Activated T-cell treated with anti-CD3 and anti-CD28 coated beads for 48 hours (primary cell): ENCODE measurements at places on chromosomes 7 and 10.

DNA sequence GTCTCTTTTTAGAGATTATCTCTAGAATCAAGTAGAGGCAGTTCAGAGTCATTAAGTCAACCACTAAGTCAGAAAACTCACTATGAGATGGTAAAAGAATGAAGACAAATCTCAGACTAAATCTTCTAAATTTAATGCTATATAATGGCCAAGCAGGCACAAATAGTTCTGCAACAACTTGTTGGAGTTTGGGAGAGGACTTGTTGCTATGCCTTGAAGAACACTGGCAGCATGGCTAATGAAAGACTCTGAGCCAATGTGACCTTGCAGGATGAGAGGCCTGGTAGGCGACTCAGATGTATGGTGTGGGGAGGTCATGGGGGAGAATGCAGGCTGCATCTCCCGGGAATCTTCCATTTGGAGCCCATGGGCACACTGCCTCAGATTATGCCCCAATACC lies 128.7 kb downstream of the C1GALT1 start:
- no peak for DNase-seq

GRCh38 chr7:111038185-111038584 lies 52.7 kb upstream of the LRRN3 start:
- DNase-seq: no peak

- DNase-seq: no peak
Observed at GRCh38 chr7:9869566-9869965, 1104.1 kb upstream of the PHF14 start.

- DNase-seq: no peak
Observed at GRCh38 chr10:86193841-86194240, 172.8 kb downstream of the GRID1 start.

- no peak for DNase-seq
Observed at GRCh38 chr10:46270086-46270811, 16.5 kb upstream of the ANTXRL start.

DNA sequence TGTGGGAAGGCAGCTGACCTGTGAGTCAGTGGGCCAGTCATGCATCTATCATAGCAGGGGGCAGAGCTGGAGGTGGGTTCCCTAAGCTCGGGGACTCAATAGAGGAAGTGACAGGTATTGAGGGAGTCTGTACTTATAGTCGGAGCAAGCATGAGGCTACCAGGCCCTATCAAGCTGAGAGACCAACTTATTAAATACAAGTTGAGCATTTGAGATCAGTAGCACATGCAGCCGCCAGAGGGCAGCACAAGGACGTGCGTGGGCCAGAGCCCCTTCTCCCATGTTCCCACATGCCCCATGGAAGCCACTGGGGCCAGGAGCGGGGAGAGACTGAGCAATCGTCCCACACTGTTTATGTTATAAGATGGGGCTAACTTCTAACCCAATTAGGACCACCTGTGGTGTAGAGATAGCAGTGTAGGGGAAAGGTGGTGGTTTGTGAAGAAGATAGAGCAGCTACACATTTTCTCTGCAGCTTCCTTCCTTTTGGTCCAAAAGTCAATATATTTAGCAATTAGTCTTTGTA lies 13.0 kb upstream of the STK31 start:
- DNase-seq: peak; percentile 49

GRCh38 chr7:131879424-131879823 lies 323.0 kb upstream of the PODXL start:
- DNase-seq: no peak

GRCh38 chr10:119210633-119211032 lies 3.3 kb downstream of the GRK5 start:
- no peak for DNase-seq

DNA sequence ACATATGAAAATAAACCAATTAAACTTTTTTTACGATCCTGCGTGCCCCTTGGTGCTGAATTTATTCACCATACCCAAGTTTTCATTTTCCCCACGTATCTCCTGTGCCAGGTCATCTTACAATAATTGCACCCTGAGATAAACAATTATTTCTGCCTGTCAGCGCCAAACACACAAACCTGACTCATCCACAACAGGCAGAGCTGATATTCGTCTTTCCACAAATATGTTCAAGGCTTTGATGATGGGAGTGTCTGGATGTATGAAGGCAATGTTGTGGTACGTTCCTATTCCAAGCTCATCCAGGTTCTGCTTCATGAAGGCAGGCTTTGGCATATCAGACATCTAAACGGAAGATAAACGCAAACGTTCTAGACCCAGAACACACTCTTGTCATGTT lies 45.8 kb upstream of the RHEB start:
- DNase-seq: no peak

GRCh38 chr10:11782793-11783557 lies 40.2 kb upstream of the PROSER2 start:
- DNase-seq: no peak

DNA sequence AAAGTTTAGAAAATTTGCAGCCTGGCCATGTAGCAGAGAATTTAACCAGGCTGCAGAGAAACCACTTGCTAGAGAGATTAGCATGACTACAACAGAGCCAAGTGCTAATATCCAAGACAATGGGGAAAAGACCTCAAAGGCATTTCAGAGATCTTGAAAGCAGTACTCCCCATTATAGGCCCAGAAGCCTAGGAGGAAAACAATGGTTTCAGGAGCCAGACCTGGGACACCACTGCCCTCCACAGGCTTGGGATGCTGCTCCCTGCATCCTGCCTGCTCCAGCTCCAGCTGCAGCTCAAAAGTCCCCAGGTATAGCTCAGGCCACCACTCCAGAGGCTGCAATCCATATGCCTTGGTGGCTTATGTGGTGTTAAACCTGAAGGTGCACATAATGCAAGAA lies 101.5 kb upstream of the TMEM72 start:
- no peak for DNase-seq

DNA sequence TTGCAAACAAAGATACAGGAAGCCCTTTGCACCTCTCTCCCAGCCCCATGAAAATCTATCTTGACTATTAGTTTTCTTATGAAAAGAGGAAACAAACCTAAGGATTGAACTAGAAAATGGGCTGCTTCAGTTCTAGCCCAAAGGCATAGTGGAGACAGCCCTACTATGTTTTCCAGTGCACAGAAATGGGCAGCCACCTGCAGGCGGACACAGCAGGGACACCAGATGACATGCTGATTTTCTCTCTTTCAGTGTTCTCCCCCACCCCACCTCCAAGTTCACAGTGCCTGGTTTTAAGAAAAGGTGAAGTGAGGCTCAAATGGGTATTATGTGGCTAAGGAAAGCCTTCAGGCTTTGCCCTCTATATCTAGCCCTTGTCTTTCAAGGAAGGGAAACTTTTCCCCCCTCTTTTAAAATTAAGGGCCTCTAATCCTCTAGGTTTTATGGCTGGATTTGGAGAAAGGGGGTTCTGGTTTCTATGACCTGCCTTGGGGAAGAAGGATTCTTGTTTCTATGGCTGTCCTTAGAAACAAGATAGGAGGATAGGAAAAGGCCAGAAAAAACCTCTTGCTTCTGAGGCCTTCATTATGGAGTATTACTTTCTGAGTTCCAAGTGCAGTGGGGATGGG lies 23.5 kb upstream of the DDX50 start:
- DNase-seq: no peak

DNA sequence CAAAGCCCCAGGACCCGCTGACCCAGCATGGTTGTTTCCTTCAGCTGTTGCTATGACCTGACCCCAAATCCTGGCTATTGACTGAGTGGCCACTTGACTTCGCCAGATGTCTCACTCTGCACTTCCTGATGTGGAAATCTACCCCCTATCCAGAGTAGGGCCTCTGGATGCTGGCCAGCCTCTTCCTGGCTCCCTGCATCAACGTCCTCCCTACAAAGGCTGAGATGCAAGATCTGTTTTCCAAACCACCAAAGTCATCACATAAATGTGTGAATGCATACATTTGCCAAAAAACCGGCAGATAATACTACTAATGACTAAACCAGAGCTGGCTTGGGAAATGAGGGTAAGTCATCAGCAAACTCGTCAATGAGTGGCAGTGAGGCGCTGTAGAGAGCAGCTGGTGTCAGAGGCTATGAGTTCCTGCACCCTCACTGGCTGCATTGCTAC lies 70.4 kb downstream of the PYROXD2 start:
- no peak for DNase-seq

- no peak for DNase-seq
Observed at GRCh38 chr7:91353848-91354247, 89.6 kb downstream of the FZD1 start.

- DNase-seq: no peak
Observed at GRCh38 chr7:94049615-94050014, 45.5 kb upstream of the BET1 start.

GRCh38 chr10:70461397-70462348 lies 16.9 kb upstream of the PALD1 start:
- DNase-seq: no peak

- DNase-seq: no peak
Observed at GRCh38 chr7:114160925-114161324, 242.1 kb upstream of the PPP1R3A start.

GRCh38 chr7:116582806-116583444 lies 58.1 kb downstream of the CAV1 start:
- no peak for DNase-seq

- DNase-seq: no peak
Observed at GRCh38 chr10:14220026-14220425, 110.7 kb downstream of the FRMD4A start.

DNA sequence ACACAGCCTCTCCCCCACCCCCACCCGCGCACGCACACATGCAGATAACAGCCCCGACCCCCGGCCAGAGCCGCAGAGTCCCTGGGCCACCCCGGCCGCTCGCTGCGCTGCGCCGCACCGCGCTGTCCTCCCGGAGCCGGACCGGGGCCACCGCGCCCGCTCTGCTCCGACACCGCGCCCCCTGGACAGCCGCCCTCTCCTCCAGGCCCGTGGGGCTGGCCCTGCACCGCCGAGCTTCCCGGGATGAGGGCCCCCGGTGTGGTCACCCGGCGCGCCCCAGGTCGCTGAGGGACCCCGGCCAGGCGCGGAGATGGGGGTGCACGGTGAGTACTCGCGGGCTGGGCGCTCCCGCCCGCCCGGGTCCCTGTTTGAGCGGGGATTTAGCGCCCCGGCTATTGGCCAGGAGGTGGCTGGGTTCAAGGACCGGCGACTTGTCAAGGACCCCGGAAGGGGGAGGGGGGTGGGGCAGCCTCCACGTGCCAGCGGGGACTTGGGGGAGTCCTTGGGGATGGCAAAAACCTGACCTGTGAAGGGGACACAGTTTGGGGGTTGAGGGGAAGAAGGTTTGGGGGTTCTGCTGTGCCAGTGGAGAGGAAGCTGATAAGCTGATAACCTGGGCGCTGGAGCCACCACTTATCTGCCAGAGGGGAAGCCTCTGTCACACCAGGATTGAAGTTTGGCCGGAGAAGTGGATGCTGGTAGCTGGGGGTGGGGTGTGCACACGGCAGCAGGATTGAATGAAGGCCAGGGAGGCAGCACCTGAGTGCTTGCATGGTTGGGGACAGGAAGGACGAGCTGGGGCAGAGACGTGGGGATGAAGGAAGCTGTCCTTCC lies 620 bp downstream of the EPO start:
- no peak for DNase-seq

- DNase-seq: no peak
Observed at GRCh38 chr7:106717254-106717954, 56.4 kb upstream of the CCDC71L start.

DNA sequence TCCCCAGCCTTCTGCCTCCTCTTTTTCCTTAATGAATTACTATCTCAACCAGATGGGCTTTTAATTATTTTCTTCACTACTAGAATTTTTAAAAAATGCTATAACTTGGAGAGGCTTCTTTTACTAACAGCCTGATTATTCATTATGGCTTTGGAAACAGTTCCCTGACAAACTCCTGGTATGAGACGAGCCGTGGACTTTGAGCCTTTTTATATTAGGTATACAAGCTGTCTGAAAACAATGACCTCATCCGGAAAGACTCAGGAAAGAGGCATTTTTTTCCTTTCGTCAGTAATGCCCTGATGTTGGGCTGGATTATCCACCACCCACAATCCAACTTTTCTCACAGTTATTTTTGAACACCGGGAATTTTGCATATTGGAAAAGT lies 26.7 kb upstream of the ABLIM1 start:
- DNase-seq: no peak

GRCh38 chr10:124698545-124699469 lies 45.4 kb downstream of the FAM53B start:
- no peak for DNase-seq

DNA sequence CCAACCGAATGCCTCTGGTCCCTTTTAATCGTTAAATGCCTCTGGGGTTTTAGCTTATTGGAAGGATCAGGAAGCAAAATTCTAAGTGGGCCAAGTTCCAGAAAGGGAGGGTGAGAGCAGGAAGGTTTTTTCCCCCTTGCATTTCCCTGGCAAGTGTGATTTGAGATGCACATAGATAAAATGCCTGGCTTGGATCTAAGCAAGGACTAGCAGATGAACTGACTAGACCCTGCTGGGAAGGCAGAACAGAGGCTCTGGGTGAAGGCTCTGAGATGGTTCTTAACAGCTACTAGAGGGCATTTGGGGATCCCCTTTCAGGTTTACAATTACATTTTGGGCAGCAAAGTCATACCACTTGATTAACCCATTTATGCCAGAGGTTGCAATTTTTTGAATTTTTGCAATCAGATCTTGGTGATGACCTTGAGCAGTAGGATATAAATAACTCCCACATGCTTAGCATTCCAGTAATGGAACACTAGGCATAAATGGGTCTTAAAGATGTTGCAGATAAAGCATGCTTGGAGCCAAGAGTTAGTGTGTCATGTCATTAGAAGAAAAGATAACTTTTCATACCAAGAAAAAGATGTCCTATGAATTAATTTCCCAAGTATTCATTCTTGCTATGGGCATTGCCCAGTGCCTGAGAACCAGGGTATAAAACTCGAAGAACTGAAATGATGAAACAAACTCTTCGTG lies 205.9 kb downstream of the SEC23IP start:
- DNase-seq: no peak

DNA sequence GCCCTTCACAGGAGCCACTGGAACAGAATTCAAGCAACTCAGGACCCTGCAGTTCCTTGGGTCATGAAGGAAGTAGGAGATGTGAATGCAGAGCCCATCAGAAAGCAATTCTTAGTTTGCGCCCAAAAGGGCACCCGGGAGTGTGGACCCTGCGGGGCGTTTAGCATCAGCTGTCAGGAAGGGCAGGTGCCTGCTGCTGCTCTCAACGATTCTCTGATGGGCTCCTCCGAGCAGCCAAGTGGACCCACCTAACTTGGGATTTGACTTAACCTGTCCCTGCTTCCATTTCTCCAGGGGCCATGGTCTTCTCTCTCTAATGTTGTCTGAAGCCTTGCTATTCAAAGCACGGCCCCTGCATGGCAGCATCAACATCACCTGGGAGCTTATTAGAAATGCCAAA lies 17.1 kb downstream of the CPA5 start:
- no peak for DNase-seq

- no peak for DNase-seq
Observed at GRCh38 chr7:158702196-158702595, 2.4 kb downstream of the NCAPG2 start.

- DNase-seq: no peak
Observed at GRCh38 chr7:69403169-69403568, 195.1 kb upstream of the AUTS2 start.

GRCh38 chr7:117041007-117041406 lies 87.7 kb downstream of the ST7 start:
- DNase-seq: no peak

DNA sequence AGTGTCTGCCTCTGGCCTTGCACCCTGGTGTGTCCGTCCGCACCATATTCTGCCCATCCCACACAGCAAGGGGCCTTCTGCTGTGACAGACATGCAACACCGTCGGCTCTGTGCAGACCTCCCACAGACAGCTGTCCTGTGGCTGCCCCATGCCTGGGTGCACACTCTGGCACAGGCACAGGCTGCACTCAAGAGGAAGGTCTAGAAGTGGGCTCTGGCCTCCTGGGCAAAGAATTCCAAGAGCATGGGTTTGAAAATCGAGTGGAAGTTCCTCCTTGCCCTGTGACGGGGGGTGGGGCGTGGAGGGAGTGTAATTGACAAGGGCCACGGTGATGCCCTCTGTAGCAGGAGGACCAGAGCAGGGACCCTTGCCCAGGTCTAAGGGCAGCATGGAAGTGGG lies 4.3 kb upstream of the LOXL4 start:
- no peak for DNase-seq
